ENCODE measurements at places on chromosomes 1 and 21. TPM values are rescaled to one million over a fixed set of nuclear protein-coding genes. Genes with fewer than 3 reads are reported as not detected.

DNA sequence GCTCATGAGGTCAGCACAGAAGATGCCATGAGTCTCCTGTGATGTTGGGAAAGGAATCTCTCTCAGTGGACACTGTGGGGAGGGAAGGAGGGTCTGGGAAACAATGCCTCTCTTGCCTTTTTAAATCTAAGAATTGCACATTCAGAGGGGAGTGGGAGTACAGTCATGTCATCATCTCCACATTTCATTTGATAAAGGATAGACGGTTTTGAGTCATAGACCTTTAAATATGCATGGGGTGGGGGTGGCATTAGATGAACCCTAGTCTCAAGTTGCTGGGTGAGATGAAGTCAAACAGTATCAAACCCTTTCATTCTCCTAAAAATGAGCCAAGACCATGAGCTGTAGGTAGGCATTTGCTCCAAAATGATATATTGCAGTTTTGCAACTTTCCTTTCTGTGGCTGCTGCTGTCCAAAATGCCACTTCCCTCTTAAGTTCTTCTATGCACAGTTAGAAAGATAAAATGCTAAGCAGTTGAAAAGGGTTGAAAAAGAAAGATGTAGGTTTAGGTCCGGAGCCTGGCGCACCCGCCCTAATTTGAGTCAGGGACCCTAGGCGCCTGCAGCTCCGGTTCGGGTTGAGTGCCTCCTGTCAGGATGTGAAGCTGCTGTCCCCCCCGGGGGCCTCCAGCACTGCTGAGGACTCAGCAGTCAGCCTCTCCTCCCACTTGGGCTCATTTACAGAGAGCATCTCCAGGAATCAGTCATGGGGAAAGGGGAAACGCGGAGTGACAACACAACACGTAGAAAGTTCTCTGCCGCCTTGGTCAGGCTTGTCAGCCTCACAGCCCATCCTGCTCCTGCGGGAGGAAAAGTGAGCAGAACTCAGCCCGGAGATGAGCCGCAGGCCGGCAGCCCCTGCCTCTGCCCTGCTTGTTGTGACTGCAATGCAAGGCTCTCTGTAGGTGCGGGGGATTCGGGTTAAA, 479.3 kb upstream of the RUNX1 start:
- no peak for DNase-seq

DNA sequence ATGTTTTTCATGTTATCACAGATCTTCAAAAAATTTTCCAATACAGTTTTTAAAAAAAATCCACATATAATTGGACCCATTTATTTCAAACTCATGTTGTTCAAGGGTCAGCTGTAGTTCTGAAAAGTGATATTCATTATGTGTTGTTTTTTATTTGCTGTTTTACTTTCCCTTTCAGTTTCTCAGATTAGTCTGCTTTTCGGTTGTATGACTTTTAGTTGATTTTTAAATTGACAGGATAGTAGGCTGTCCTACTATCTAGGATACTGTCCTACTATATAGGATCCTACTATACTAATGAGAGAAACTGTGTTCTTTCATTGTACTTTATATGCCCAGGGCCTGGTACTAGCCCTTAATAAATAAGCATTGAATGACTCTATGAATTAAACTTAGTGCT, 33.6 kb upstream of the GPR52 start:
- DNase-seq: no peak

ARMH1 gene
- 8.2 TPM for polyA plus RNA-seq

DNA sequence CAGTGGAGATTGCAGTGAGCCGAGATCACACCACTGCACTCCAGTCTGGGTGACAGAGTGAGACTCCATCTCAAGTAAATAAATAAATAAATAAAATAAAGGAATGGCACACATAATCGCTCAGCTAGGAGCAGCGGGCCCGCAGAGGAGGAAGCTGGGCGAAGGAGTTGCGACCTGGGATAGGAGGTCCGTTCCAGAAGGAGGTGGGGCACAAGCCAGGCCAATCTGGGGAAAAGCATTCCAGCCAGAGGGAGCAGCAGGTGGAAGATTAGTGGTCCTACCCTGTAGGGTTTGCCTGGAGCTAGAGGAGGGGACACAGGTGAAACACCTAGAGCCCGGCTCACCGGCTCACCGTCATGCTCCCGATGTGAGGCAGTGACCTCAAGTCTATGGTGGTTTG, 40.3 kb upstream of the CASZ1 start:
- no peak for DNase-seq

- no peak for DNase-seq
Observed at GRCh38 chr1:160548960-160549664, 26.1 kb upstream of the SLAMF6 start.

CLCA4 gene
- polyA plus RNA-seq: not detected

PCSK9 gene
- 2.3 TPM for polyA plus RNA-seq

- no peak for DNase-seq
Observed at GRCh38 chr21:43967981-43968380, 44.1 kb upstream of the TRAPPC10 start.

DNA sequence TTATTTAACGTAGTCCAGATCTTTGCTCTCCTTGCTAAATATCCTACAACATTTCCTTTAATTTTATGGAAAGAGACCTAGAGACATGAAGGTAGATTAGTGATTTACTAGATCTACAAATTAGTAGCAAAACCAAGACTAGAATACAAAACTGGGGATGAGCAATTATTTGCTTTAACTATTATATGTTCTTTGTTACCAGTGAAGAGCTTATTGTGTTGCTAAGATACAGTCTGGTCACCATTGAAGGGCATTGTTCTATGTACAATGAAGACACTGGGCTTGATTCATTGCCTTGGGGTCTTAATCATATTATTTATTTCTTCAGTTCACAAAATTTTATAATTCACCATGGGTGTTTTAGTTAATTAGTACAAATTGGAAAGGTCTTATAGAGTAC, 88.3 kb downstream of the S1PR1 start:
- no peak for DNase-seq

DNA sequence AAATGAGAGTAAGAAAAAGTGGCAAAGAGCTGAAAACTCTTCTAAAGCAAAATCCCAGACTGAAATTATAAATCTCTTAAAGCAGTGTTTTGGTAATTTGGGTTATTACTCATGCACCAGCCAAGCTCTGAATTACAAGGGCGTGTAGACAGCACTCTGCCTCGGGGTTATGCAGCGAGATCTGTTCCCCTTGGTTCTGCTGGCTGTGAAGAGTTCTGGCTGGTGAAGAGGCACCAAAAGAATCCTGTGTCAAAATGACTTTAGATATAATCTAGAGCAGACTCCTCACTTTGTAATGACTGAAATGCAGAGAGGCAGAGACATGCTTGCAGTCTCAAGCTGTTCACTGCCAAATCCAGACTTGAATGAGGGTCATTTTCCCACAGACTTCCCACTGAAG, 461.8 kb upstream of the CXADR start:
- no peak for DNase-seq

DNA sequence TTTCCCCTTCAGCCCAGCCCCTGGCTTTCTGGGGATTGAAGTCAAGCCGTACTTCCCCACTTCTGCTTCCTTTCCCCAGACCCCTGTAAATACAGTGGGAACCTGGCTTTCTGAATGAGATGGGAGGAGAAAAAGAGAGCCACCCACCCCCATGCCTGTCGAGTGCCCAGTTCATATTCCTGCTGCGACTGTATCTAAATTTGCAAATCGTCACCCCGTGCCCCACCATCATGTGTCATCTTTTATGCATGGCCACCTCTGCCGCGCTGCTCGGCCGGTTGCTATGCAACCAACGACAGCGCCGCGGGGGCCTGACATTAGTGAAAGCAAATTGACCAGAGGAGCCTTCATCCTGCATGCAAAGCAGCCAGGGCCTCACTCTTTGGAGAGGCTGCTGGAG, 143.0 kb downstream of the ELAVL4 start:
- DNase-seq: no peak

- DNase-seq: no peak
Observed at GRCh38 chr1:68111519-68112436, 61.4 kb upstream of the DIRAS3 start.

GRCh38 chr1:26321315-26322041, 3.7 kb downstream of the CD52 start:
- peak; percentile 66 for DNase-seq

PKLR gene
- polyA plus RNA-seq: 6.3 TPM

GRCh38 chr1:220326578-220326977, 54.3 kb upstream of the RAB3GAP2 start:
- no peak for DNase-seq

S100A6 gene
- 168 TPM for polyA plus RNA-seq

- no peak for DNase-seq
Observed at GRCh38 chr21:45964649-45965048, 16.9 kb upstream of the COL6A1 start.

Measured in right renal pelvis (tissue), 4 donors.